NCI-H2171 treated with DMSO at 0.1 percent for 48 hours (cell line): ENCODE measurements at places on chromosomes 2 and 18.

DNA sequence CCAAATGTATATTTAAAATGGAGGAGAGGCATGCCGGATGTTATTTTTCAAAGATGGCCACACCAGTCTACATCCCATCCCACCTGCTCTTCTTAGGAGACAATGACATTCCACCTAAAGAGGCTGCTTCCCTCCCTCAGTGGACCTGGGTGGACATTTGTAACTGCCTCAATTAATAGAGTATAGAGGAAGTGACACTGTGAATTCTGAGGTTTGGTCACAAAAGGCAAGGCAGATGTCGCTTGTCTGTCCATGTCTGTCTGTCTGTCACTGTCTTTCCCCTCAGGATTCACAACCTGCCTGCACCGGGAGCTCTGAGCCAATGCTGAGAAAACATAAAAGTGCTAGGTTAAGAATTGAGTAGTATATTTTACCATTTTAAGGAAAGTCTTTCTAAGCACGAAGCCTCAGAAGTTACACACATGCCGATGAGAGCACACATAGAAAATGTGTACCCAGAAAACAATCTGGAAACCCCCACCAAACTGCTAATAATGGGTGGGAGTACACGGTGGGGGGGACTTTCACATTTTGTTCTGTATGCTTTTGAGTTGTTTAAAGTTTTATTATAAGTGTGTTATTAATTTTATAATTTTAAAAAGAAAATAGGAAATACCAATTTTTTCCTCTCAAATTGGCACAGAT, 21.0 kb downstream of the MIB1 start:
- no peak for DNase-seq

DNA sequence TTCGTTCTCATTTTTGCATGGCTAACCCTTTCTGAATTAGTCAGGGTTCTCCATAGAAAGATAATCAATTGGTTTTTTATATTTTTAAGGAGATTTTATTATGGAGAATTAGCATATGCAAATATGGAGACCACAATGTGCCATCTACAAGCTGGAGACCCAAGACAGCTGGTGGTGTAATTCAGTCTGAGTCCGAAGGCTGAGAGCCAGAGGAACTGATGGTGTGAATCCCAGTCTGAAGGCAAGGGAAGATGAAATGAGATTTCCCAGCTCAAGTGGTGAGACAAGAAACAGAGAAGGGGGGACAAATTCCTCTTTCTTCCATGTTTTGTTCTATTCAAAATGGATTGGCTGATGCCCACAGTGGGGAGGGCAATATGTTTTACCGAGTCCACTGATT, 80.7 kb downstream of the PLCL1 start:
- DNase-seq = no peak

DNA sequence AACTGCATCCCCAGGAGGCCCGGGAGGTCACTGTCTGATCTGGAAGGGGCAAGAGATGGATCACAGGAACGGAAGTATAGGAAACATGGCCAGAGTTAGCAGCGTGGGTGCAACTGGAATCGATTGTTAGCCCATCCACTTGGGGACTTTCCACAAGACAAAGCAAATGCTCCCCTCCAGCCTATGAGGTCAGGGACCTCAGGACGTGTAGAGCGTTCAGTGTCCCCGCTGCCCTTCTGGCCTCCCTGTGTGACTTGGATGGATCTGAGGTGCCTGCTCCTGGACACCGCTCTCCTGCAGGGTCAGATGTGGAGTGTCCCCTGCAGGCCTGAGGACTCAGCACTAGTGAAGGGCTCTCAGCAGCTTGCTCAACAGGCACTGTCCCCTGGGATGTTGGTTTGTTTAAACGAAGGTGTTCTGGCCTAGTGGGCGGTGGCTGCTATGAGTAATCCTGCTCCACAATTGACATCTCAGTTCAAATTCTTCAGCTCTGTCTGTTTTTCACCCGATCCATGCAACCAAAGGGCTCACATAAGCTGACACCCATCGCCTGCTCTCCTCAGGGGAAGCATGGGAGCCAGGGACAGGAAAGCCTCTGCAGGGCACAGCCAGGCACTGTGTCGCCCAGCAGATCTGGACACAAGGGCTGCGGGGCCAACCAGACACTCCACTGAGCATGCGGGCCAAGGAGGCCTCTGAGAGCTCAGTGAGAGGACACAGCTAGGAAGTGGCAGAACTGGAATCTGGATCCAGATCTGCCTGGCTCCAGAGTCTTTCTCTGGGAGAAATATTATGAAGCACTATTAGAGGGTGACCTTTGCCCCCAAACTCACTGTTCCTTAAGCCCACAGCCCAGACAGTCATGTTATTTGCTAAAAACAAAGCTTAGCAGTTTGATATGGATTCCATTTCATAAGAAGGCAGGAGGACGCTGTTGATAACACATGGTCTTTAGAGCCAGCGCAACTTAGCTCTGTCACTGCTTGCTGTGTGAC, 78.5 kb downstream of the RHOB start:
- no peak for DNase-seq

DNA sequence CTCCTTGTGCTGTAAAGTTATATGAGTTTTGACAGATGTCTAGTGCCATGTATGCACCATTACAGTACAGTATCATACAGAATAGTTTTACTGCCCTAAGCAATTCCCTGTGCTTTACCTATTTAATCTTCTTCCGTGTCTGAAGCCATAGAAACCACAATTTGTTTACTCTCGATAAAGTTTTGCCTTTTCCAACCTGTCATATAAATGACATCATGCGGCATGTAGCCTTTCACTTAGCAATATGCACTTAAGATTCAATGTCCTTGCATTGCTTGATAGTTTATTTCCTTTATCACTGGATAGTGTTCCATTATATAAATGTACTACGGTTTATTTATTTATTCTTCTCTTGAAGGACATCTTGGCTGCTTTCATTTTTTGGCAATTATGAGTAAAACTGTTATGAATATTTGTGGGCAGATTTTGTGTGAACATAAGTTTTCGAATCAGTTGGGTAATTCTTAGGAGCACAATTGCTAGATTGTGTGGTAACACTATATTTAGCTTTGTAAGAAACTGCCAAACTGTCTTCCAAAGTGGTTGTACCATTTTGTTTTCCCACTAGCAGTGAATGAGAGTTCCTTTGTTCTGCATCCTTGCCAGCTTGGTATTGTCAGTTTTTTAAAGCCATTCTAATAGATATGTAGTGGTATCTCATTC, 136.8 kb upstream of the MAP3K20 start:
- DNase-seq = peak; percentile 18

DNA sequence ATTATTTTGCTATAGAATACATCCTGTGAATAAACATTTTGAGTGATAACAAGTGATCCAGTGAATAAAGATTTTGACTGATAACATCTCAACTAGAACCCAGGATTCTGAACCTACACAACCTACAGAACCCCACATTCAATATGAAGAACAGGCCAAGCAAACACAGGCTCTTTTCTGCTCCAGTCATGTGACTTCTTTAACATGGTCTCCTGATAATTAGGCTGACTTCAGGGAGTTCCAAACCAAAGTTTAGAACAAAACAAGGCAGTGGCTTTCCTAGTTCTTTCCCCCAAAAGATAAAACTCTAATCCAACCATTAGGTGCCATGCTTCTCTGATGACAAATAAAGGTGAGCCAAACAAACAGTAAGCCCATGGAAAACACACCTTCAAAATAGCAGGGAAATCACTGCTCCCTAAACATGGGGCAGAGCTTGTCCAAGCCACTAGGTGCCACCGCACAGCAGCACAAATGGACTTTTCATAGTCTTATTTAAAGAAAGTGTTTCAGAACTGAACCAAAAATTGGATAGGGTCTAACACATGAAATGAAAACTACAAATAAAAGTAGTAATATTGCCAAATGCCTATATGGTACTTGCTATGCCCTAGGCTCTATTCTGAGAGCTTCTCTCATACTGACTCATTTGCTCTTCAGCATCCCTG, 95.3 kb downstream of the EVA1A start:
- no peak for DNase-seq

GRCh38 chr2:169131587-169132512, 62.5 kb downstream of the DHRS9 start:
- DNase-seq = peak; percentile 60

GRCh38 chr18:48885924-48886400, 64.8 kb downstream of the SMAD7 start:
- DNase-seq = no peak

- no peak for DNase-seq
Measured at GRCh38 chr18:75656035-75656434, 228.5 kb upstream of the SMIM21 start.

GRCh38 chr2:210635257-210635656, 78.9 kb downstream of the CPS1 start:
- DNase-seq = no peak

- DNase-seq = no peak
Measured at GRCh38 chr2:163471947-163472346, 263.9 kb downstream of the FIGN start.

DNA sequence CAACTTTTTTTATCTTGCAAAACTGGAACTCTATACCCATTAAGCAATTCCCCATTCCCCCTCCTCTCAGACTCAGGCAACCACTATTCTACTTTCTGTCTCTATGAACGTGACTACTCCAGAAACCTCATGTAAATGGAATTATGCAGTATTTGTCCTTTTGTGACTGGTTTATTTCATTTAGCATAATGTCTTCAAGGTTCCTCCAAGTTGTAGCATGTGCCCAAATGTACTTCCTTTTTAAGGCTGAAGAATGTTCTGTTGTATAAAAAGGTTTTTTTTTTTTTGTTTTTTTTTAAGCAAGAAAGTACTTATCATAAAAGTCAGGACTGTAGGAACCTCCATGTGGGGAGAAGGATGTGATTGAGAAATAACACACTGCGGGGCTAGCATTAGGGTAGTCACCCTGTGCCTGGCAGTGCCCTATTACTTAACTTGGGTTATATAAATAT, 262.9 kb upstream of the FBXO11 start:
- DNase-seq = no peak

GRCh38 chr2:13128139-13128538, 411.4 kb downstream of the TRIB2 start:
- no peak for DNase-seq

DNA sequence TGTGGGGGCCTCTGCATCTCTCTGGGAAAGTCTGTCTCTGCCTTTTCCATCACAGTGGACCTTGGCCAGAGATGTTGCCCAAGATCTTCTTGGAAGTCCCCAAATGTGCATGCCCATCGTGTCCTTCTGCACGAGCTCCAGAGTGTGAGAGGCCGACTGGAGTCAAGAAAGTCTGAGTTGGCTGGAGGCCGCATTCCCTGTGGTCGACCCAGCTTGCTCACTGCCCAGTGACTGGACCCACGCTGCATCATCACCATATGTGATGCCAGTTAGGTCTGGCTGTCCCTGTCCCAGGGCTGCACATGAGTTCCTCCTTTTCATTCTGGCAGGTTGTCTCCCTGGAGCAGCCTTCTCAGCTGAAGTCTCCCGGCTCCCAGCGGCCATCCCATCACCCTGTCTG, 93.8 kb downstream of the ARL4C start:
- DNase-seq = no peak

DNA sequence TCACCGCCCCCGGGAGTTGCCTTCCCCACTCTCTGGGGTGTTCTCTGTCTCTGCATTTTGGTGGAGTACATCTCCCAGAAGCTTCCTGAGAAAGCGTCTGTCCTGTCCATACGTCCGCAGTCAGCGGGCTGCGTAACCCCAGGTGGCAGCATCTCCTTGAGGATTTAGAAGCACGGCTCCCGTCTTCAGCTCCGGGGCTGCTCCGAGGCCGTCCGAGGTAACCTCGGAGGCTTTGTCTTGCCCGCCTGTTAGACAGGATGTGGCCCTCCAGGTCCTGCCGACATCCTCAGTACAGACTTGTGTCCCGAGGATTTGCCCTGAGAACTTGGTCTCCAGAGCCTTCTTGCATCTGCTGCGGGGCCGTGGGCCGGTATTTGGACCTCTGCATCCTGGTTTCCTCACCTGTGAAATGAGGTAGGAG, 58.4 kb downstream of the CTDP1 start:
- DNase-seq = no peak

- DNase-seq = no peak
Measured at GRCh38 chr18:9712611-9713010, 4.5 kb downstream of the RAB31 start.

DNA sequence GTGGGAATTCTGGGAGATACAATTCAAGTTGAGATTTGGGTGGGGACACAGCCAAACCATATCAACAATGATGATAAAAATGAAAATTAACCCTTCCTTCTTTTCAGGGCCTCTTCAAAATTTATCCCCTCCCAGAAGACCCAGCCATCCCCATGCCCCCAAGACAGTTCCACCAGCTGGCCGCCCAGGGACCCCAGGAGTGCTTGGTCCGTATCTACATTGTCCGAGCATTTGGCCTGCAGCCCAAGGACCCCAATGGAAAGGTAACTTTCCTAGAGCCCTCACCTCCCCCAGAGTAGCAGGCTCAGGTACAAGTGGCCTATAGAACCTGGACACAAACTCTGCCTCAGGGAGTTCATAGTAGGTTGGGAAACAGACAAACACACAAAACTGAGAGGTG, 205.4 kb downstream of the DYSF start:
- DNase-seq = no peak

DNA sequence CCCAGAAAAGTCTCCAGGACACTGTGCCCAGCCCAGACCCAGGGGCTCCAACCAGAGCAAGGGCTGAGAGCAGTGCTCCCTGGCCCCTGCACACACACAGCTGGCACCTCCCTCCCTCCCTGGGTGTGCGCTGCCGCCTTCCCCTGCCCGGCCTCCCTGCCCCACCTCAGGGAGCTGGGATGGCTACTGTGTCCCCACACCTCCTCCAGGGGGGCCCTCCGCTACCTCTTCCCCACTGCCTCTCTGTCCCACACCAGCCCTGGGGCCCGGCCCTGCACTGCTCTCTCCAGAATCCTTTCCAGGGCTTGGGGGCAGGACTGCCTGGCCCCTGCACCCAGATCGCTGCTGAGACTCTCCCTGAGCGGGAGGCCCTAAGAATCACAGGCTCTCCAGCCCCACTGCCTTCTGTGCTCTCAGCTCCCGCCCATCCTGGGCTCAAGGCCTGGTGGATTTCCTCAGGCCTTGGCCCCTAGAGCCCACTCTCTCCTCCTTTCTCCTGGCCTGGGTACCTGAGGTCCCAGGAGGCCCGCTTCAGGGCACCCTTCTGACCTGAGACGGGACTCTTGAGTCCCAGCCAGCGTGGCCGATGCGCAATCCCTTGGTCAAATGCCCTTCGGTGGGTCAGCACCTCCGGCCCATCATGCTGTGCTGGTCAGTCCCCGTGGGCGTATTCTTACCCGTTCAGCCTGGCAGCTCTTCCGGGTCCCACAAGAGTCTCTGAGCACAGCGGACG, 276.8 kb upstream of the HDAC4 start:
- no peak for DNase-seq

- DNase-seq = no peak
Measured at GRCh38 chr2:20034218-20034617, 17.2 kb downstream of the LAPTM4A start.

- DNase-seq = no peak
Measured at GRCh38 chr2:117698819-117699218, 115.7 kb upstream of the DDX18 start.

DNA sequence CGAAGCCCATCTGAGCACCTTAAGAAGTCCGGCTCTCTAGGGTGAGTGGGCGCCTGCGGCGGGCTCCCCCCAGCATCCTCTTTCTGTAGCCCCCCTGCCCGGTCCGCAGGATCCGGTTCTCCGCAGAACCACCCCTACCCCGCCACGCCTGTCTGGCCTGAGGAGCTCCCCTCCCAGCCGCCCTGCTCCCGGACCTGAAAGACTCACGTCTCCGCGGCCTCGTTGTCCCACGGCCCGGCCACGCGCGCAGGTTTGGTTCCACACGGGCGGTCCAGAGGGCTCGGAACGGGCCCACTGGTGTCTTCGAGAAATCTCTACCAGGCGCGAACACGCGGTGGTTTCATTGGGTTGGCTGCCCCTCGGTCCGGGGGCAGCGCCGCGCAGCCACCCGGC, 237 bp downstream of the SLC39A6 start:
- DNase-seq = no peak

GRCh38 chr2:26733413-26733812, 30.7 kb upstream of the SLC35F6 start:
- no peak for DNase-seq

- no peak for DNase-seq
Measured at GRCh38 chr2:129142465-129142864, 823.8 kb upstream of the HS6ST1 start.
